HFF-Myc (cell line): ENCODE measurements at places on chromosomes 11 and 22.

- DNase-seq, result no peak
Observed at GRCh38 chr11:103453915-103454709, 344.9 kb downstream of the DYNC2H1 start.

- no peak for DNase-seq
Observed at GRCh38 chr22:29992341-29993275, 87.7 kb upstream of the HORMAD2 start.

GRCh38 chr11:92834296-92835020 lies 135.0 kb upstream of the MTNR1B start:
- DNase-seq, result no peak

DNA sequence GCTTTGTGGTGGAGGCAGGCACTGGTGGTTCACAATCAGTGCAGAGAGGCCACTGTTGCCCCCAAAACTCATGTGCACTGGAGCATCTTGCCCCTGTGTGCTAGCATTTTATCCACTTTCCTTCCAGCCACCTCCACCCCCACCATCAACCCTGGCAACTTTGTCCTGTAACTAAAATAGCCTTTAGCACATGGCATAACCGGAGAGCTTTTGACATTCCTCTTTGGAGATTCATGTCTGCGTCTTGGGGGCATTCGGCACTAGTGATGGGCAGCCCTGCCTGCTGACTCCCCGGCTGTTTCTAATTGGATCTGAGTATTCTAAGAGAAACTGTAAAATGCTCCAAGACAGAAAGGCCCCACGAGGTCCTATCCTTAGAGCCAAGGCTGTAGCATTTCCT lies 15.8 kb downstream of the SHISA8 start:
- no peak for DNase-seq
